CD4-positive, alpha-beta T cell treated with Interleukin-21 for 1 hour (primary cell): ENCODE measurements at places on chromosomes 7 and 10.

DNA sequence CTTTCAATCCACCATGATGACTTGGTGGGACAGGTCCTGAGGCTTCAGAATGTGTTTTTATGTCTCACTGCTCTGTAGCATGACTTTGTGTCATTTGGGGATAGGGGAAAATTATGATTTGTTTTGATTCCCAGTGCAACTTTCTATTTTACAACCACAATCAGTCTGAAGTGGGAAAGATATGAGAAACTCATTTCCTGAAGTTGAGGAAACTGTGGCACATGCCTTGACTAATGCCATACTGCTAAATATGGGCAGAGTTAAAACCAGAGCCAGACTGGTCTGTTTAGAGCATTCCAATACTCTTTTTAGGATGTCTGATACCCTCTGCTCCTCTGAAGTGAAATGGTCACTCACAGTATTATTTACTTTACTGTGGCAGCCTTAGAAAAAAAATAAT is 307.7 kb downstream of the ADRA2A start:
- DNase-seq, result no peak

DNA sequence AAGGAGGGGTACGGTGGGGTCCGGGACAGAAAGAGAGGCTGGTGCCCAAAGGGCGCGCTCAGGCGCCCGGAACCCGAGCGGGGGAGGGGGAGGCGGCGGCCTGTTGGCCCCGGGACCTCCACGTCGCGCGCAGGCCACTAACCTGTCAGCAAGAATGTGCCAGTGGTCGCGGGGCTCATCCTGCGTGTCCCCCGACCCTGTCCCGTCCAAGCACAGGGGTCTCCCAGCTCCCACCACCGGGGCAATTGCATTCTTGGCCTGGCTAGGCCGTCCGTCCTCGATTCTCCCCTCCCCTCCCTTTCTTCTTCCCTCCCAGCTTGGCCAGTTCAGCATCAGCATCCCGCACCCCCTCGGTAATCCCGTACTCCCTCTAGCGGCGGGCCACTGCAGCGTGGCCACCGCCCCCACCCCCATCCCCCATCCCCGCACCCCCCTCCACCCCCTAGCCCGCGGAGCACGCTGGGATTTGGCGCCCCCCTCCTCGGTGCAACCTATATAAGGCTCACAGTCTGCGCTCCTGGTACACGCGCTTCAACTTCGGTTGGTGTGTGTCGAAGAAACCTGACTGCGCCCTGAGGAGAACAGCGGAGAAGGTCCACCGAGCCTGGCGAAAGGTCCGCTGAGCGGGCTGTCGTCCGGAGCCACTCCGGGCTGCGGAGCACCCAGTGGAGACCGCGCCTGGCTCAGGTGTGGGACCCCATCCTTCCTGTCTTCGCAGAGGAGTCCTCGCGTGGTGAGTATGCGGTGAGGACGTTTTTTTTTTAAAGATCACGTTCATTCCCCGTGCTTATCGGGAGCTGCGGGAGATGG is at the start of gene SGCE:
SGCE (minus strand) TSS at position 286 of the 810 bp plus-strand sequence; CDS start at position 251, 35 bp downstream.
- peak; percentile 57 for DNase-seq

DNA sequence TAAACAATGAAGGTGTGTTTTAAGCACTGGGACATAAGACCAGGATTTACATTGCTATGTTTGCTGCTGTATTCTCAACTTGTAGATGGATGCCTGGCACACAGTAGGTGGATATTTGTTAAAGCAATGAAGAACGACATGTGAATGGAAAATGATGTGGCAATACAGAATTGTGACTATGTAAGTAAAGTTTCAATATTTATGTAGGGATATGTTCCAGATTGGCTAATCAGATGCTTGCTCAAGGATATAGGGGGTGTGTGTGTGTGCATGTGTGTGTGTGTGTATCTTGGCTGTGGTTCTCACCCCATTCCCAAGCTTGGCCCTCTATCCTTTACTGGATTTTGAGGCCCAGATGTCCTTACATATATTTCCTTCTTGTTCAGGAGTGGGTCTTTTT is 42.7 kb upstream of the LAMB1 start:
- DNase-seq, result no peak

GRCh38 chr7:4634166-4634565 is 47.9 kb upstream of the FOXK1 start:
- no peak for DNase-seq

GRCh38 chr10:89295597-89295996 is 6.2 kb upstream of the IFIT2 start:
- DNase-seq, result no peak

GRCh38 chr7:45267262-45267661 is 109.7 kb downstream of the RAMP3 start:
- no peak for DNase-seq

GRCh38 chr10:72106154-72106849 is 18.0 kb upstream of the SPOCK2 start:
- no peak for DNase-seq

GRCh38 chr7:2962865-2963264 is 80.8 kb downstream of the CARD11 start:
- DNase-seq, result no peak

- no peak for DNase-seq
These were observed 95.2 kb downstream of the IQUB start for GRCh38 chr7:123439191-123439590.

- no peak for DNase-seq
These were observed 20.4 kb downstream of the BCCIP start for GRCh38 chr10:125843603-125844329.

- DNase-seq, result no peak
These were observed 523.6 kb downstream of the PTPRN2 start for GRCh38 chr7:158063850-158064610.

DNA sequence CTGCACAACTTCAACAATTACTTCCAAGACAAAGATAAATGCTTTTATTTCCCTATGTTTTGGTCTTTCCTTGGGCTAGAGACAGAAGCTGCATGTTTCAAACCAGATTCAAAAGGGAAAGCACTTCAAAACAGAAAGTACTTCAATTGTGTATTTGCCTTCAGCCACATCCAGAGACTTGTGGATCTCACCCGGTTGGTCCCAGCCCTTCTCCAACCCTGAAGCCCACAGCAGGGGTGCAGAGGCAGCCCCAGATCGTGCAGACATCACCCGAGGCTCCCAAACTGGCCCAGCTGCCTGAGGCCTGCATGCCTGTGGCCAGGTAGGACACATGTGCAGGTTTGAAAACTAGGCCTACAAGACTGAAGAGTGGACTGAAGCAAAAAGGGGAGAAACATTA is 80.8 kb downstream of the ALOX5 start:
- no peak for DNase-seq

- DNase-seq, result no peak
These were observed 33.5 kb upstream of the ENO4 start for GRCh38 chr10:116815641-116816415.

DNA sequence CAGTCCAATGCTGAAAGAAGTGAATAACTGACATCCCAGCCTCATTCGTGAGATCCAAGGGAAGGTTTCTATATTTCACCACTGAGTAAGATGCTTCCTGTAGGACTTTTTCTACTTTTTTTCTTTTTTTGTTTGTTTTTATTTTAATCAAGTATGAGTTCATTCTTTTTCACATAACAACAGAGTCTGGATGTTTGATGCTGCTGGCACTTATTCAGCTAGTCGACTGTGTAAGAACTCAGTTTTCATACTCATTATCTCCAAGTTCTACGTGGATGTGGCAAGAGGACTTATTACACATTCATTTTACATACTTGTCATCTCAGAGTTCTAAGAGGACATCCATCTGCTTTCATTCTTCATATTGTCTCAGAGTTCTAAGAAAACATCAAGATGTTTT is 86.9 kb downstream of the CPXM2 start:
- DNase-seq, result no peak

- no peak for DNase-seq
These were observed 272.1 kb downstream of the WDR37 start for GRCh38 chr10:1328161-1328823.

DNA sequence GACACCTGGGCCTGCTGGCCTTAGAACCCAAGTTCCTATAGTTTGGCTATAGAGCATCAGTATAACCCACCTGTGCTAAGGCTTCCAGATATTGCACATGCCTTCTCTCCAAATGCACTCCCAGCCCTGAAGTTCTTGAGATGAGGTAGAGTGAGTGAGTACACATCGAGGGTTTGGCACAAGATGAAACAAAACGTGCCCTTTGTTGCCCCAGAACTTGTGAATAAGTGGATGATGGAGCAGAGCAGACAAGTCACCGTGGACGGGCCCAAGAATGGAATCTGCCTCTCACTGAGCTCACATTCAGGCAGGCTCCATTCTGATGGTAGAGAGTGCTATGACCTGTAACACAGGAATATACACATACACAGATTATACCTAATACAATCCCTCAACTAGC is 73.0 kb upstream of the STK17A start:
- no peak for DNase-seq

- DNase-seq, result no peak
These were observed 73.1 kb downstream of the BMPR1A start for GRCh38 chr10:86829472-86829871.
